Stimulated activated CD8-positive, alpha-beta memory T cell treated with anti-CD3 and anti-CD28 coated beads, Interleukin-2, amount 100 ng/mL, for 1 hour (primary cell): ENCODE measurements at places on chromosomes 7 and 10.

DNA sequence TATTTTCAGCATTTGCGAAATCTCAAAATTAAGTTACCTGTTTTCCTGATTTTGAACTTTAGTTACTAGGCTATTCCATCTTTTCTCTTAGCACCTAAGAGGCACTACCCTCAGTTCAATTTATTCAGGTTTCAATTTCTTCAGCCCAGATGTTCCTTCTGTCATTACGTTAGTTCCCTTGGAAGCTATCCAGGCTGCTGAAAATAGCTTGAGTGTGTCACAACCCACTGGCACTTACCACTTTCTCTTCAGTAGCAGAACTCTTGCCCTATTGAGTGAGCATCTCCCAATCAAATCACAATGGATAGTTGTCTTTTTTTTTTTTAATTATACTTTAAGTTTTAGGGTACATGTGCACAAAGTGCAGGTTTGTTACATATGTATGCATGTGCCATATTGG, 332.7 kb upstream of the LRGUK start:
- DNase-seq: no peak

- DNase-seq: no peak
Observed at GRCh38 chr10:18505456-18506118, 145.8 kb downstream of the NSUN6 start.

DNA sequence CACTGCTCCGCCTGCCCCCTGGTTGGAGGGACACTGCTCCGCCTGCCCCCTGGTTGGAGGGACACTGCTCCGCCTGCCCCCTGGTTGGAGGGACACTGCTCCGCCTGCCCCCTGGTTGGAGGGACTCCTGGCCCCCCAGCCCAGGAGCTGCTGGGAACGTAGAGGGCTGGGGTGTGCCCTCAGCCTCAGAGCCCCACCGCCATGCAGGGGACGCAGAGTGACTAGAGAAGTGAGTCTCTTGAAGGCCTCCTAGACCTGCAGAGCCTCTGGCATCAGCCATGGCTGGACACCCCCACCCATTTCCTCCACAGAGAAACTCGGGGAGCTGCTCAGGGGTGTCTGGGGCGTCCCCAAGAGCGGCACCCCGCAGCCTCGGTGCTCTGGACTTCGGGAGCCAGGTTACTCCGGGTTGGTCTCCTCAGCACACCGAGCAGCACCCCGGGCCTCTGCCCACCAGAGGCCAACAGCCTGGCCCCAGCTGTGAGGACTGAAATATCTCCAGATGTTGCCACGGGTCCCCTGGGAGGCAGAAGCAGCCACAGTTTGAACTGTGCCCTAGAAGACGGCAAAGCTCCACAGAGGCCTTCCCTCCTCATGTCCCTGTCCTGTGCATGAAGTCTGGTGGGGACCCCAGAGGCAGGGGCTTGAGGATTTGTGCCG, 191.9 kb downstream of the ELFN1 start:
- DNase-seq: no peak

- DNase-seq: no peak
Observed at GRCh38 chr10:114320249-114321116, 81.4 kb downstream of the VWA2 start.

DNA sequence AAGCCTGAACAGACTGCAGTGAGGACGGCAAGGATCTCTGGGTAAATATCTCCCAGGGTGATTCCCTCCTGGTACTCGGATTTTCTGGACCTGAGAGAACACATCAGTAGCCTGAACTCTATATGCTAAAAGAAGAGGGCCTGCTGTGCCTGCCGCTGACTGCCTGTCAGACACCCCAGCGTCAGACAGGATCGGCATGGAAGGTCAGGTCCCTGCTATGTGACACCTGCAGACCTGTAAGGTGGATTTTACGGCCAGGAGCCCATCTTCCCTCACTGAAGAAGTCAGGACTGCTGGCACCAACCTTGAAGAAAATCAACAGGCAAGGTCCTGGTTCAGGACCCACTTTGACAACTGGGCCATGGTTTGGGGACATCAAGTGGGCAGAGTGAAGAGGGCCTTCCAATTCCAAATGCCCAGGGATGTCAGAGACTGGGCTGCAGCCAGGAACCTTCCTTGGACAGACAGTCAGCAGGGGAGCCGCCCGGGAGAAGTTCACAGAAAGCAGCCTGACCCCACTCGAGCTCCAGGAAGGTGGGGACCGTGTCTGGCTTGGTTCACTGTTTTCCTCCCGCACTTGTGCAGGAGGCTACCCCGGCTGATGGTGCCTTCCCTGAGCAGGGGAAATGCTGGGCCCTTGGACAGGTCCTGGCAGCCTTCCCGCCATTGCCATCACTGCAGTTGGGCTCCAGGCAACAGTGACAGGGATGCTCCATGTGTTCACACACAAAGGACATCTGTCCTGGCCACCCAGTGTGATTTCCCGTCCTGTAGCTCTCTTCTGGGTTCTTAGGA, 91.8 kb upstream of the LANCL2 start:
- no peak for DNase-seq

DNA sequence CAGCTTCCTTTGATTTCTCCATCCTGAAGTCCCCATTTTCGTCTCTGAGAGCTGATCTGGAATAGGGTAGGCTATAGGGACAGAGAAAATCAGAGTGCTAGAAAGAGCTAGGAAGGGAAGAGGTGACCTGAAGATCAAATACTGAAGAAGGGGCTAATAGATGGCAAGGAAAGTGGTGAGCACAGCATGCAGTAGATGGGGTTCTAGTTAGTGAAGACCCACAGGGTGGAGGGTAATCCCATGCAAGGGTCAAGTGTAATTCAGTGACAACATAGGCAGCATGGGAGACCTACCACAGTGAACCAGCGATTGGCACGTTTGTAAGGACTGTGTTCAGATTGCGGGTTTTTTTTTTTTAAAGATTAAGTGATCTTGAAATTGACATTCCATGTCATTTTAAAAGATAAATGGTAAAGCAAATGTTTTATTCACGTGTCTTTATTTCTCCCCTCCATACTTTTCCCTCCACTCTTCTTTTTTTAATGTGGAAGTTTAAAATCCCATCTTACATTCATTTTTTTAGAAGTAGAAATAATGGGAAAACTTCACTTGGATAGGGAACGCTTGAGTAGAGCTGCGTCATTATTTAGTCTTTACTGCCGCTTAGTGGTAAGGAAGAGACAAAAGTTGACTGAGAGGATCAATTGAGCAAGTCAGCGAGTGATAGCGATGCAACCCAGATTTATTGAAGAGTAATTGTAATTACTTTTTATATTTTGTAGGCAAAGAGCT, 21.0 kb upstream of the ABI1 start:
- DNase-seq: no peak

GRCh38 chr10:79433324-79434222, 11.9 kb downstream of the ZCCHC24 start:
- DNase-seq: no peak

DNA sequence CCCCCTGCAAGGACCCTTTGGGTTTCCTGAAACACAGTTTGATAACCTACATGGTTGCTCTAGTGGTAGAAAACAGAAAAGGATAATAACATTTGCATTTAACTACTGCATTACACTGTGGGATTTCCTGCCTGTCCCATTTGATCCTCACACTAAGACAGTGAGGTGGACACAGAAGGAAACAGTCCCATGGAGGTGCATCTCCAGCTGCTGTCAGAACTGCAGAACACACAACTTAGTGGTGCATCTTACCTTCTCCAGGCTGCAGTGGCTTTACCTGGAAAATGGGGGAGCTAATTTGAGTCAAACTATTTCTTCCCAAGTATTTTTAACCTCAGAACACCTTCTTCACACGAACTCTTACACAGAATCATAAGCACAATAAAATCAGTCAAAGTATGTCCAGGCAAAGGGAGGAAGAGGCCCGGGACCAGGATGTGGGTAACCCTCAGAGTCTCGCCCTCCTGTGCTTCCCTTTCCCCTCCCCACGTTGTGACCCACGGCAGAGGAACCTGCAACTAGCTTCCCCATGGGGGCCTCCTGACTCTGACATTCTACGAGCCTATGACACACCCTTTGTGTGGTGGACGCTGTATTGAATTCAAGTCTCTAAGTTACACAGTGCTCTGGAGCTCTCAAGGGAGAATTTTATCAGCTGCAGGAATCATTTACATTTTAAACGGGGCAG, 33.7 kb downstream of the SCRN1 start:
- DNase-seq: no peak

DNA sequence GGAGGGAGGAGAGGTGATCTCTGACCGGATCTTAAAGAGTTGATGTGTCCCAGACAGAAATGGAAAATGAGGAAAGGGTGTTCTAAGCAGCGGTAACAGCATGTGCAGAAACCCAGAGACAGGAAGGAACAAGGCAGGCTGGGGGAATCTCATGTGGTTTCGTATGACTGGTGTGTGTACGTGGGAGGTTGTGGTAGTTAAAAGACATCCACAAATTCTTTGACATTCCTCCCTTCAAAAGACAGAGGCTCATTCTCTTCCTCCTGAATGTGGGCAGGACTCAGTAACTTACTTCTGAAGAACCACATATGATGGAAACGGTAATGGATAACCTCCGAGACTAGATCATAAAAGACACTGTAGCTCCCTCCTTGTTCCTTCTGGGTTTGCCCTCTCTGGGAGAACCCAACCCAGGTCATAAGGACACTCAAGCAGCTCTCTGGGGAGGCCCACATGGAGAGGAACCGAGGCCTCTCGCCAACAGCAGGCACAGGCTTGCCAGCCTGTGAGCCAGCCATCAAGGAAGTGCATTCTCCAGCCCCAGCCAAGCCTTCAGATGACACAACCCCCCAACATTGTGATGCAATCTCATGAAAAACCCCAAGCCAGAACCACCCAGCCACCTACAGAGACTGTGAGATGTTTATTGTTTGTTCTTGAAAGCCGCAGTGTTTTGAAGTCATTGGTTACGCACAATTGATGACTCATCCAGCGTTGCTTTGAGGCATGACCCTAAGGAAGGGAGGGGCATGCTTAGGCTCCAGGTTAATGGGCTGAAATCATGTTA, 116.0 kb downstream of the SLIT1 start:
- DNase-seq: no peak
